ENCODE measurements at places on chromosomes 5 and 9.

GRCh38 chr5:148511810-148512347, 128.1 kb downstream of the FBXO38 start:
- no peak for DNase-seq

GRCh38 chr9:28824432-28824963, 1251.2 kb upstream of the C9orf72 start:
- no peak for DNase-seq

- no peak for DNase-seq
Observed at GRCh38 chr5:1374030-1374678, 29.3 kb upstream of the CLPTM1L start.

DNA sequence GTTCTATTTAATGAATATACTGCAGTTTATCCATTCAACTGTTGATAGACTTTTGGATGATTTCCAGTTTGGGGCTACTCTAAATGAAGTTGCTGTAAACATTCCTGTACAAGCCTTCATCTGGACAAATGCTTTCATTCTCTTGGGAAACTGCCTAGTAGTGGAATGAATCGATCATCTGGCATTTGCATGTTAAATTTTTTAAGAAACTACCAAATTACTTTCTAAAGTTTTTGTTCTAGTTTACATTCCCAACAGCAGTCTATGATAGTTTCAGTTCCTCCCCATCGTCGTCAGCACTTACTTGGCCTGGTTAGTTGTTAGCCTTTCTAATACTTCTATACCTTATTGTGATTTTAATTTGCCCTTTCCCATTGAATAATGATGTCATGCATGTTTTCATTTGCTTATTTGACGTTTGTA, 306.3 kb downstream of the FER start:
- no peak for DNase-seq

- no peak for DNase-seq
Observed at GRCh38 chr5:180389252-180390101, 36.3 kb upstream of the GFPT2 start.

DNA sequence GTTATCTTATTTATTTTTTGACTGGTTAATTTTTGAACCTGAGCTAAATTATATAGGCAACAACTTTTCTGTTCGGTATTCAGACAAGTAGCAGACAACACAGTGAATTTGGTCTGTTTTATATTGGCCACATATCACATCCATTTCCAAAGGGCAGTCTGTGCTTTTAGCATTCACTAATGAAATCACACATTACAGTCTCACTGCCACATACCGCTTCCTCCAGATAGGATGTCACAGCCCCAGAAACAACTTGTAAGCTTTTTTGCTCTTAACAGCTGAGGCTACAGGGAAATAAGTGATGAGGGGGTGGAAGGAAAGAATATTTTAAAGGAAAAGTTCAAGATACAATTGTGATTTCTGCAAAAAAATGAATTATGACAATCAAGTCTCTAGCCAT, 140.6 kb downstream of the PLCXD3 start:
- no peak for DNase-seq

GRCh38 chr5:171839112-171839511, 53.5 kb downstream of the SMIM23 start:
- DNase-seq: no peak

- DNase-seq: no peak
Observed at GRCh38 chr9:72173080-72173479, 23.8 kb downstream of the GDA start.

DNA sequence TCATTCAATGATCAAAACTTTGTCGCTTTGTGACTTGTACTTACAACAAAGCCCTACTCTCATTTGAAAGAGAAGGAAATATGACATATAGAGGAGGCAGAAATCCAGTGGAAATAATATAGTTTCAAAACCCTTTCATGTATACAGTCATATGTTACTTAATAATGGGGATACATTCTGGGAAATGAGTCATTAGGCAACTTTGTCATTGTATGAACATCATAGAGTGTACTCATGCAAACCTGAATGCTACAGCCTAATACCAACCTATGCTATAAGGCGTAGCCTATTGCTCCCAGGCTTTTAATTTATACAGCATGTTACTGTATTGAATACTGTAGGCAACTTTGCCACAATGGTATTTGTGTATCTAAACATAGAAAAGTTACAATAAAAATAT, 69.0 kb upstream of the SMC2 start:
- DNase-seq: no peak

GRCh38 chr9:82970359-82970758, 92.6 kb downstream of the RASEF start:
- no peak for DNase-seq

DNA sequence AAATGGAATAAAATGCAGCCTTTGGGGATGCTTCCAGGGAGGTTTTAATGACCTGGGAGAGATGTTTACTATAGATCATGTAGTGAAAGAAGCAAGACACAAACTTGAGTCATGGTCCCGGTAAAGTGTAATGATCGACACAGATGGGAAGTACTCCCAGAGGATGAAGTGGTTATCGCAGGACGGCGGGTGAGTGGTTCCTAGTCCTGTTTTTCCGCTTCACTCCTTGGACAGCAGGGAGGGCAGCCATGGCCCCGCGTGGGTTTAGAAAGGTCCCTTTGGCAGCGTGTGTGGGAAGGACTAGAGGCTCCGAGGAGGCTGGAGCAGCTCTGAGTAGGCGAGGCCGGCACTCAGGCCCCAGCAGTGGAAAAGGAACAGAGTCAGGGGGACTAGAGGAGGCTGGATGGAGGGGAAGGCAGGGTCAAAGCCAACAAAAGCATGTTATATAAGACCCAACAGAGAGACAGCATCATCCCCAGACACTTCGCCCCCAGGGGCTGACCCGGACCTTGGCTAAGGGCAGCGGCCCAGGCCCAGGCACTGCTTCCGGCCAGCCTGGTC, 49.2 kb upstream of the STXBP1 start:
- no peak for DNase-seq

- DNase-seq: peak; percentile 64
Observed at GRCh38 chr9:130220352-130220751, 45.2 kb upstream of the HMCN2 start.

DNA sequence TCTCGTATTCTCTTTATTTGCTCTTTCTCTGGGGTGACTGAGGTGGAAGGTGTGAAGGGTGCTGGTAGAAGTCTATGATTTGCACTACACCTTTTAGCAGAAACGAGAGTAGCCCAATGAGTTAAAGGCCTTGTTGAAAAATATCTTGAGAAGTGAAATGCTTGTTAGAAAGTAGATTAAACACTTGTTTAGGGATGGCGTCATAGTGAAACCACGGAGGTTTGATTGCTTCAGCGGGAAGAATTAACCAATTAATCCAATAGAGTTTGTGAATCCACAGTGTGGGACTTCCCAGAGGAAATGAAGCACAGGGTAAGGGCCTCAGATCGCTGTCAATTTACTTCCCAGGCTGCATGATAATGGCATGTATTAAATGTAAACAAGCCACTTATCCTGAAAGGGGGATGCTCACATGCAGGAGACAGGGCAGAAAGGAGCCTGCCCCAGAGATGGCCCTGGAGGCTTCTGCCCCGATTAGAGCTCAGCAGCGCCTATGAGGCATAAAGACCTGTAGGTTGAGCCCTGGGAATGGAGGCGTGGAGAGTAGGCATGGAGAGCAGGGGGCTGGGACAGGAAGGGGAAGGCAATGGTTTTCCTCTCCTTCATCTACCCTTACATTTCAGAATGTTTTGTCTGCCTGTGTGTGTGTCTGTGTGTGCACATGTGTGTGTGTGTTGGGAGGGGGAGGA, 1.5 kb downstream of the FAM170A start:
- DNase-seq: no peak

GRCh38 chr9:131402073-131402472, 8.2 kb downstream of the PRRC2B start:
- no peak for DNase-seq

GRCh38 chr9:136351252-136351800, 12.2 kb downstream of the DNLZ start:
- DNase-seq: no peak

DNA sequence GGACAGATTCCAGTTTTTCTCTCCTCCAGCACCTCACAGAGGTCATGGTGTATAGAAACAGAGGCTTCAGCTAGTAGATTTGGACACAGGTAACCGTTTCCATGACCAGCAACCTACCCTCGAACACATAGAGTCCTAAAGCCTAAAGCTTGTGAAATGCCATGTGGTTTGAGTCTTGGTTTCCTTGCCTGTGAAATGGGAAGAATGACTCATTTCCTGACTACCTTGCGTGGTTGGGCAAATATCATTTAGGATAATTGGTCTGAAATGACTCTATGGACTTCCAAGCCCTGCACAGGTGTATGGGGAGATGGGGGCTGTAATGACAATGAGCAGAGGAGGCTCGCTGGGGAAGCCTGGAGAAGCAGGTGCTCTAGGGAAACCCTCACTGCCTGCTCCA, 134.6 kb downstream of the TTLL11 start:
- no peak for DNase-seq

GRCh38 chr9:8234316-8234715, 434.7 kb upstream of the DMAC1 start:
- peak; percentile 78 for DNase-seq

DNA sequence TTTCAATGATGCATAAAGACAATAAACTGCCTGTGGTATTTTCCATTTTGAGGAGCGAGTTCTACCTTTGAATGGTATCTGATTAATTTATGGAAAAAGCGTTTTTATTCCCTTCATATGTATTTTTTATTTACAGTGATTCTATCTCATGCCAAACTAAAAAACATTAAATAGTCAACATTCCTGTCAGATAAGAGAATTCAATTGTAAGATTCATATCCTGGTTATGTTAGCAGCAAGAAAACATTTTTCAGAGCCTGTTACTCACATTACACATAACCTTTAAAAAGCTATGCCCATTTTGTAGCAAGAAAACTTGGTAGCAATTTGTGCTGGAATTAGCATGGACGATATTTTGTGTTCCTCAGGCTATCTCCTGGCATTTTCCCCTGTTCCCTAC, 55.1 kb upstream of the PRLR start:
- DNase-seq: no peak

DNA sequence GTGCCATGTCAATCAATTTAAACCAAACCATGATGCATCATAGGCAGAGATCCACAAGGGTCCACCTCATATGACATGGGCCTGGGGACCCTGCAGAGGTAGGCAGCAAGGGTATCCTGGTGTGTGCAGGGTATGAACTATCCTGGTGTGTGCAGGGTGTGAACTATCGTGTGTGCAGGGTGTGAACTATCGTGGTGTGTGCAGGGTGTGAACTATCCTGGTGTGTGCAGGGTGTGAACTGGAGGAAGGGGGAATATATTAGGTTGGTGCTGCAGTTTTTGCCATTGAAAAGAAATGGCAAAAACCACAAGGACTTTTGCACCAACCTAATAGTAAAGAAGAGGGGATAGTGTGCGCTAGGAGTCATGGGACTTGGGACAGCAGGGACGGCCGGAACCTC, 50.0 kb downstream of the MFAP3 start:
- DNase-seq: no peak

DNA sequence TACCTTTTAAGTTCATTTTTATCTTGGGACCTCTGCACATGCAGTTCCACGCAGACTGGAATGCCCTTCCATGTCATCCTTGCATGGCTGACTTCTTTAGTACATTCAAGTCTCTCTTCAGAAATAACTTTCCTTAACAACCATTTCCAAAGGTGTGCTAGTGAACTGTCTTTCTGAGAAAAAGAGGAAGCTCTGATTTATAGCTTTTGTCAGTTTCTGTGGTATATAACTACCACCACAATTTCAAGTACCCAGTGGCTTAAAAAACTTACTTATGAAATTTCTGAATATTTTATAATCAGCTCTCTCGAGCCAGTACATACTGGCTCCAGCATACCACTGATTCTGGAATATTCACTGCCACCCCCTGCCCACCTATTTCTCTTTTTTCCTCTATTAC, 1613.8 kb downstream of the MAT2B start:
- no peak for DNase-seq

- DNase-seq: no peak
Observed at GRCh38 chr5:120927950-120928530, 463.9 kb downstream of the PRR16 start.

- no peak for DNase-seq
Observed at GRCh38 chr5:13661272-13661671, 283.2 kb downstream of the DNAH5 start.

DNA sequence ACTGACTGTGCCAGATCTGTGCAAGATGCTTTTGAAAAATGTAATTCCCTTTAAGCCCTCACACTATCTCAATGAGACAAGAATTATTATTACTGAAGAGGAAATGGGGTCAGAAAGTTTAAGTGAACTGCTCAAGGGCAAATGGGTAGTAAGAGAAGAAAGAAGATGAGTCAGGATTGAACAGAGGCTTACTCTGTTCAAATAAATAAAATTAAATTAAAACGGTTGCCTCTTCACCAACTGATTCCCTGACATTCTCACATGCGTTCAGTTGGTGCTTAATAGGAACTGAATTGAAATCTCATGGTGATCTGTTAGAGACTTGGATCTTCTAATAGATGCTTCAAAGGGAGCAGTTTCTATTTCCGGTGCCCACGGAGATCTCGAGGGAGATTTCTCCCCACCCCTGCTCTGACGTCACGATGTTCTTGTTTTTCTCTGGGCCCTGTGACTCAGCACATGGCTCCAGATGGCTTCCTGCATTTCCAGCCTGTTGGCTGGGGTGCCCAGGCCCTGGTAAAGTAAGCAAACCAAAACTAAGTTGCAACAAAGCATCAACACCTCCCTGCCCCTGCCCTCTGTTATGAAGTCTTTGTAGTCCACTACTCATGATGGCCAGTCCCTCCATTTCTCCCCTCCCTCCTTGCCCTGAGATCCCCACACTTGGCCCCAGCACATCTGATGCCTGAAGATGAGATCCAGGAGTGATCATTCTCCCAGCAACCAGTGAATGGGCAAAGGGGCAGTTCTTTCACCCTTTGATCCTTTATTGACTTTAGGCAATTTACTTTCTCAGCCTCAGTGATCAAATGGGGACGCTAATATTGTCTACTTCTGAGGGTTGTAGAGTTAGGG, 106.1 kb upstream of the CPEB4 start:
- DNase-seq: no peak

GRCh38 chr5:126851501-126852011, 74.6 kb downstream of the LMNB1 start:
- DNase-seq: no peak

DNA sequence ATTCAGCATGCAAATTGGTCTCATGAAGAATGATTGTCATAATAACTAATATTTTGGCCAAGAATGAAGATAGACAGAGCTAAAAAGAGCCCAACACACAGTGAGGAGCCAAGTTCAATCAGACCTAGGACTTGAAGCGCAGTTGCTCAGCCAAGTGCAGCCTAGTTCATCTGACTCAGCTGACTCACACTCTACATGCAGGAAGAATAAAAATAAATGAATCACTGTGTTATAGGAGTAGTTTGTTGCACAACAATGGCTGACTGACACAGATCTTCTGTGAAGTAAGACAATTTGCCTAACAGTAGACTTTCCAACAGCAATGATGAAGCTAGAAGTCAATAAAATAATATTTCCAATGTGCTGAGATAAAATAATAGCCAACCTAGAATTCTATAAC, 261.5 kb downstream of the CEMIP2 start:
- no peak for DNase-seq

- DNase-seq: no peak
Observed at GRCh38 chr5:82044010-82044409, 72.2 kb downstream of the ATG10 start.

DNA sequence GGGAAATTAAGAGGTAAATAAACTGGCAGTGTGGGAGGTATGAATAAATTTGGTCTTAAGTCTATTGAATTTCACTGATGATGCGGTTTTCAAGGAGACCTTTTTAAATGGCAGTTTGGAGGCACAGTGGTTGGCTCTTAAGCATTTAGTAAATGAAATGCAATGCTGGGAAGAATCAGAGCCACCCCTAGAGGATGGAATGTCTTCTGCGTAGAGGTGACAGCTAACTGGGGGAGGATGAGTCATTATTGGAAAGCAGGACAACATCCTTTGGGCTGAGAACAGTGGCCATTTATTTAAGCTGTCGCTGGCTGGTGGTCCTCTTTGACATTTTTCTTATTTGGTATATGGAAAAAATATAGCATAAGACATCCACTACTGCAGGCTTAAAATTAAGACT, 163.2 kb downstream of the SH3GL2 start:
- no peak for DNase-seq

Data from ecto neural progenitor cell (in vitro differentiated cells).